NCI-H1092 treated with DMSO at 0.1 percent for 48 hours (cell line): ENCODE measurements at places on chromosomes 7 and 10.

DNA sequence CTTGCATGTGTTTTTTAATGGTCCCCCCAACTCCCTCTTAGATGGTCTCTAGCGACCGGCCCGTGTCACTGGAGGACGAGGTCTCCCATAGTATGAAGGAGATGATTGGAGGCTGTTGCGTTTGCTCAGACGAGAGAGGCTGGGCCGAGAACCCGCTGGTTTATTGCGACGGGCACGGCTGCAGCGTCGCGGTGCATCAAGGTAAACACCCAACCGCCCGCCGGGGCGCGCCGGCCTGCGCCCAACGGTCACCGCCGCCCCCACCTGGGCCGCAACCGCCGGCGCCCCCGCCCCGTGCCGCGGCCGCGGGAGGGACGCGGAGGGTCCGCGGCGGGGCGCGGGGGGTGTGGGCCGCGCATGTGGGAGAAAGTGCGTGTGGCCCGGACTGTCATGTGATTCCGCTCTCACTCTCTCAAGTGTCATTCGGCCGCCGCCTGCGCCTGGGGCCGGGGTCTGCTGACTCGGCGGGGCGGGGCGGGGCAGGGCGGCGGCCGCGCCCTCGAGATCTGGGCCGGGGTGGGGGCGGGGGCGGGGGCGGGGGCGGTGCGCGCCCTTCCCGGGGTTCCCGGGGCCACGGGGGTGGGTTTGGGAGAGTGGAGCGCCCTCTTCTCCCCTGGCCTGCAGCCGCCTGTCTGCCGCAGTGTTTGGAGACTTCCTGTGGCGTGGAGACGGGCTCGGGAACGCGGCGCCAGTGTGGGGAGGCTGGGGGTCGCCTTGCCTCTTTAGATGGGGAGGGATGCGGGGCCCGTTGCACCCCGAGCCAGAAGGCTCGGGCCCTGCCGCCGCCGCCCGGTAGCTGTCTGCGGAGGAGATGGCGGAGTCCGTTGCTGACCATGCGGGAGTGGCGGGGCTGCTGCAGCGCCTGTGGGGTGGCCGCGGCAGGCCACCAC lies 817 bp downstream of the MLLT10 start:
- DNase-seq, result peak; percentile 48

DNA sequence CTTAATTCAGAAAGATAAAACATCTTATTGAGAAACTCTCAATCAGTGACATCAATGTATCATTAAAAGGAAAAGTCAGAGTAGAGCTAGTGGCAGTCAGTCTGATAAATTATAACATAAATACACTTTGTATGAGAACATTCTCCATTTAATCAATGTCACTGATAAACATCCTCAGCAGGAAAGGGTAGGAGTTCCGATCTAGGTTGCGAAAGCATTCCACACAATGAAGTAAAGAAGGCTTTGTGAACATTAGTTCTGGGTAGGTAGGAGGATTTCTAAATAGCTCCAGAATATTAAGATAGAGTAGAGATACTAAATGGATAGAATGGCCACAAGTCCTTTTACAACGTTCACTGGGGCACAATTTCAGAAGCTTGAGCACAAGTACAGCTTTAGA lies 179.7 kb upstream of the MALRD1 start:
- DNase-seq, result no peak

- DNase-seq, result no peak
These were observed 168.8 kb upstream of the POT1 start for GRCh38 chr7:125098377-125098970.

GRCh38 chr10:130025326-130025725 lies 61.3 kb upstream of the EBF3 start:
- DNase-seq, result no peak

DNA sequence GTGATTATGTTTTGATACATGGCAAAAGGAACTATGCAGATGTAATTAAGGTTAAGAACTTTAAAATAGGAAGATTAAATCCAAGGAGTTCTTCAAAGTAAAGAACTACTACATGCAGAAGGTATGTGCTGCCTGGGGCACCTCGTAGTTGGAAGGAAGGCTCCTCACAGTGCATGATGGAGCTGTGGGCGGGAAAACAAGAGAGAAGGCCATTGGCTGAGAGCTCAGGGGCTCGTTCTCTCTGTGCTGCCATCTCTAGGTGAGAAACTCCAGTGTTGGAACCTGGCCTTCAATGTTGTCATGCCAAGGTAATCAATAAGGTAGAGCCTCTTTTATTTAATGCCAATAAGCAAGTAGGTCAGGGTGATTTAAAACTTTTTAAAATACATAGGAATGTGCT lies 391.4 kb upstream of the ETV1 start:
- no peak for DNase-seq

DNA sequence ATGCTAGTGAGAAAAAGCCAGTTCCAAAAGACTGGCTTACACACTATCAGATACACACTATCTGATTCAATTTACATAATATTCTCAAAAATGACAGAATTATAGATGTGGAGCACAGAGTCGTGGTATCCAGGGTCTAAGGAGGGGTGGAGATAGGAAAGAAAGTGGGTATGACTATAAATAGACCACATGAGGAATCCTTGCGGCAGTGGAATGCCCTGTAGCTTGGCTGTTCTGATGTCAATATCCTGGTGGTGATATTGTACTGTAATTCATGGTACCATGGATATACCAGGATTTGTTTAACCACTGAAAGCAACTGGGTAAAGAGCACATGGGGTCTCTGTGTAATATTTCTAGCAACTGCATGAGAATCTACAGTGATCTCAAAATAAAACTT lies 67.7 kb upstream of the TMEM72 start:
- DNase-seq, result no peak

DNA sequence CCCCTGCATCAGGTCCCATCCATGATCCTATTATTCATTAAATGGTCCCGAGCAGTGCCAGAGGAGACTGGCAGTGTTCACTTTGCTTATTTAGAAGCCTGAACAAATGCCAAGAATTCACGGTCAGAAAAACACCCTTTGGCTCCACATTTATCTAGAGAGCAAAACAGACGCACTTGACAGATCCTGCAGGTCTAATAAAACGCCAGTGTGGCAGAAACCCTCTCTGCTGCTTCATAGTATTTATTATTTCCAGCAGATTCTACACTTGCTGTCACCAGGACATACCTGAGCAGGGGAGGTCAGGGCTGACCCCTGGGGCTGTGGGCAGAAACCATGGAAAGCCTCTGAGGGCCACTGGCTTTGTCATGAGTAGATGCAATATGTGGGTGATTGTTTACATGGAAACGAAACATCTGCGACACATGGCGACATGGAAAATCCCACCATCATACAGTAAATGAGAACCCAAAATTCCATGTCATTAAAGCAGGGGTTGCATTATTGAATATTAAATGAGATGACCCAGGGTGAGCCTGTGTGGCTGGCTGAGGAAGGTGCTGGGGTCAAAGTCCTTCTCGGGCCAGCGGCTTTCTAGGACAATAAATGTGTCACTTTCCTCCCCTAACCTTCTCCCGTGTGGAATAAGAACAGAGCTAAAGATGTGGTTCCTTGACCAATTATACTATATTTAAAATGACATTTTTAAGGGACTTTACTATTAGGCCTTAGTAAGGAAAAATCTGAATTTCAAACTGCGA lies 205.9 kb upstream of the SVIL start:
- peak; percentile 30 for DNase-seq

GRCh38 chr7:150811-151221 lies 41.6 kb upstream of the FAM20C start:
- DNase-seq, result no peak

GRCh38 chr7:24851786-24852185 lies 94.5 kb upstream of the GSDME start:
- no peak for DNase-seq

DNA sequence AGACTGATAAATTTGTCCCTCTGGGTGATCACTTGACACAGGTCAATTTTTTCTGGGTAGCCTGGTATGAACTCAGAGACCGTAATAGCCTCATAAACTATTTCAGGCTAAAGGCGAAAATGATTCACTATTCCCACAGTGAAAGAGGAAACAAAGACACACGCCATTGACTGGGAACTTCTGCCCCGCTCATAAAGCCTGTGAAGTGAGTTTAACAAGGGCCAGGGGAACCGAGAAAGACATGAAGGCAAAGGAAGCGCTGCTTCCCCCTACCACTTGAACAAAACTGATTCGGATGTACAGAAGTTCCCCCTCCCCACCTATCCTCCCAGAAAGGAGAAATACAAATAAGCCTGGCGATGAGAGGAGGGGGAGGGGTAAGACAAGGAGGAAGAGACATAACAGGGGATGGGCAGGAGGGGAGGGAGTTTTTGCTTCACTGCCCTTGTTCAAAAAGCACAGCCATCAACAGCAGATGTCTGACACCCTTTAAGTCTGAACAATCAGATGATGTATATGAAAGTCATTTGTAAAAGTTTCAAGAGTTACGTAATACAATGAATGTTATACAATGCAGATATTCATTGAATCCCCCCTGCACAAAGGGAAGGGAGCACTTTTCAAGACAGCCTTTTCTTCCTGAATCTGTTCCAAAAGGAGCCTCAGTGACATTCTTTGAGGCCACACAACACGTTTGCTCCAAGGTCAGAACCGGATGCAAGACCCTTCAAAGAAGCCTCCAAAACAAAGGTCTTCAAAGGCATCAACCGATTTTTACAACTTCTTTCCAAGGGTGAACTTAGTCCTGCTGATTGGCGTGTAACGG lies 734 bp downstream of the ABCB4 start:
- no peak for DNase-seq

DNA sequence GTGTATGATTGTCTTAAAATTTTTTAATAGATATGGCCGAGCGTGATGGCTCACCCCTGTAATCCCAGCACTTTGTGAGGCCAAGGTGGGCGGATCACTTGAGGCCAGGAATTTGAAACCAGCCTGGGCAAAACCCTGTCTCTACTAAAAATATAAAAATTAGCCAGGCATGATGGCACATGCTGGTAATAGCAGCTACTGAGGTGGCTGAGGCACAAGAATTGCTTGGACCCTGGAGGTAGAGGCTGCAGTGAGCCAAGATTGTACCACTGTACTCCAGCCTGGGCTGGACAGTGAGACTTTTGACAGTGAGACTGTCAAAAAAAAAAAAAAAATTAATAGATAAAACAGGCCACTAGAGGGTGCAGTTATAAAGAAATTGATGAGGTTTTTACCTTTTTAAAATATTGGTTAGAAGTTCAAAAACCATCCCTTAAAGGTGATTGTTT lies 20.5 kb downstream of the NOM1 start:
- DNase-seq, result peak; percentile 23

DNA sequence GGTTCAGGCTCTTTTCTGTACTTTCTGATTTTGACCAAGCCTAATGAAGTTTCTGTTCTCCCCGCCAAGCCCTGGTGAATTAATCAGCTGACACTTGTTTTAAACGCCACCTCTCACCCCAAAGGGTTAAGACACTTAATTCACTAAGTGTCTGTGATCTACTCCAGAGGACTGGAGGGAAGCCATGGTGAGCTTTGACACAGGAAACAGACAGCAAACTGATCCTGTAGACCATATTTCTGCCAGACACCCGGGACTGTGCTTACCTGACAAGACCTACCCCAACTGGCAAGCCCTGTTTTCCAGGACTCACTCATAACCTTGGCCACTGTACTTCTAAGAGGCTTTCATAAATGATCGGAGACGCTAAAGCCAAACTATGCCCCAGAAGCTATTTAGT lies 126.0 kb downstream of the STRA8 start:
- no peak for DNase-seq

DNA sequence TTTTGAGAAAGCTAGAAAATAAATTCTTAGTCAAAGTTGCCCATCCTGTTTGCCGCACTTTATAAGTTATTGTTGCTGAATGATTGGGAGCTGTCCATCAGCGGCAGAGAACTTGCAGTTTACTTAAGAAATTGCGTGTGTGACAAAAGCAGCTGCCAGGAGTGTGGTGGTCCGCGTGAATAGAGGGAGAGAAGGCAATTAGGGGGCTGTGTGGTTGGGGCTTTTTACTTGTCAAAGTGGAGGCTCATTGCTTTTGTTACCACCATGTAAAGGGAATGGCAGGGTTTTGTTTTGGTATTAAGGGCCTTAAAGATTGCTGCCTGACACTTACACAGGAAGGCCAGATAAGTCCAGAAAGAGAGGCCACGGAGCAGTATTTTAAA lies 177.8 kb downstream of the TCF7L2 start:
- DNase-seq, result no peak

DNA sequence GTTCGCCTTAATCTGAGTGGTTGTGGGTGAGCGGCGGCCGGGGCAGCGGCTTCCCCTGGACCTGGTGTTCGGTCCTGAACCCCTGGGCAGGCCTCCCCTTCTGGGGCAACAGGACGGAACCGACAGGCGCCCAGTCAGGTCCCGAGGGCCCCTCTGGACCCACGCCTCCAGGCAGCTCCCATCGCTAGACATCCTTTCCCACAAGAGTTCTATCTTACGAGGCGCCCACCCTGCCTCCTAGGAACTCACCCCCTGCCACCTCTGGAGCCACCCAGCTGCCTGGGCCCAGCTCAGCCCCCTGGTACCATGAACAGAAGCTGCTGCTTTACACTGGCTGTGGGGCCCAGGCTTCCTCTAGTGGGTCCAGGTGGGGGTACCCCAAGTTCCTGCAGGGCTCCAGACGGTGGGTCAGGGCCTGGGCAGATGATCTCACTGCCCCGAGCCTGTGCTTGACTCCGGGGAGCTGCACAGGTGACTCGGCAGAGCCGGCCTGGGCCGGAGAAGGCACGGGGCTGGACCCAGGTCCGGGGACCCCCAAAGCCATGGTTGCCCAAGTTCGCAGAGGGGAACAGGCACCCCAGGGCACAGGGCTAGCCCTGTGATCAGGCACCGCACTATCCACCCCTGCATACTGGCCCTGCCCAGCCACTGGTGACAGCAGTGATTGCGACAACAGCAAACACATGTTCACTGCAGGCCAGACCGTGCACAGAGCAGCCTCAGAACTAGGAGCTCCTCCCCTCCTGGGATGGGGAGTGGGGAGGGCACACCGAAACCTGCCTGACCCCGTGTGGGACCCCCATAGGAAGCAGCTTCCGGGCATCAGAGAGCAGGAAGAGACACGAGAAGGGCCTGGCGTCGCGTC lies 180.3 kb downstream of the ELFN1 start:
- no peak for DNase-seq

- peak; percentile 32 for DNase-seq
These were observed 3.4 kb downstream of the EVX1 start for GRCh38 chr7:27245798-27246691.

DNA sequence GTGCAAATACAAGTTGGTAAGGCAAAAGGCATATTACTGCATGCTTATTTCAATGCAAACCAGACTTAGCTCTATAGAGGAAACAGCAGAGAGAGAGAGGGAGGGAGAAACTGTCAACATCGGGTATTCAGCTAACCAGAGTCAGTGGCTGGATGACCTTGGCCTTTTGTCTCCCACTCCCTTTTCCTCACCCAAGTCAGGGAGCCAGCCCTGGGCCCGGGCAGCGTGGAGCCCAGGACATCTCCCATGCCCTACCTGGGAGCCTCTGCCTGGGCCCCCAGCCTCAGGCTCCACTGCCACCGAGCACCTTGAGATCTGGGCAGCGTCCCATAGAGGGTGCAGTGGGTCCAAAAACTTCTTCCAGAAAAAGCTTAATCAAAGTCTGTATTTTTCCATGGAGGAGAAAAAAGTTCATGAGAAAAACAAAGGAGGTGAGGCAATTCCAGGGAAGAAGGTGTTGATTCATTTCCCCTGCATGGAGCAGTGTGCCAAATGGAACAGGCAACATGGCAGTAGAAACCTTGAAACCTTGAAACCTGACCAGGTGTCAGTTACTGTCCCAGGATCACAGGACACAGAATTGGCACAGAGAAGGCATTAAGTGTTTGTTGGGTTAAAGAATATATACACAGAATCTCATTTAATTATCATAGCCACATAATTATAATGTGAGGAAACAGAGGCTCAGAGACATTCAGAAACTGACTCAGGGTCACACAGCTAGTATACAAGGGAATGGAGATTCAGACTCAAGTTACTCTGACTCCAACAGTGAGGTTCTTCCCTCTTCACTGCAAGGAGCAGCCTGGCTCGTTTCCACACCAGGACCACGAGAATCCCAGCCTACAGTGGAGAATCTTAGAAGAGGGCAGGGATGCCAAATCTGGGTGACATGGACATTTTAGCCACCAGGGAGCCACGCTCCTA lies 5.8 kb upstream of the NCOA4 start:
- no peak for DNase-seq
